ENCODE measurements at places on chromosomes 1 and 21.

GRCh38 chr1:224447251-224447650 lies 12.7 kb upstream of the WDR26 start:
- no peaks in the 10 kb centered on the region for H3K27me3 ChIP-seq
- H3K4me1 ChIP-seq = peaks cover 9% of the 10 kb centered on the region
- no peak overlapping the region for H3K4me3 ChIP-seq

- H3K4me1 ChIP-seq = no peaks in the 10 kb centered on the region
- H3K27me3 ChIP-seq = no peaks in the 10 kb centered on the region
- H3K4me3 ChIP-seq = no peak overlapping the region
- no peak for DNase-seq
- no peaks in the 10 kb centered on the region for H3K36me3 ChIP-seq
Observed at GRCh38 chr1:245108246-245108645, 46.5 kb upstream of the KIF26B start.

GRCh38 chr1:152580433-152580832 lies at the start of gene LCE3D:
LCE3D (minus strand) TSS chr1:152580516; CDS start chr1:152579936, 580 bp downstream.
- no peak within 1 kb of the TSS for H3K27ac ChIP-seq
- DNase-seq = no peak
- no peaks in the 10 kb centered on the region for H3K36me3 ChIP-seq
- H3K4me3 ChIP-seq = no peak within 1 kb of the TSS
- peaks cover 2% of the 10 kb centered on the region for H3K4me1 ChIP-seq

DNA sequence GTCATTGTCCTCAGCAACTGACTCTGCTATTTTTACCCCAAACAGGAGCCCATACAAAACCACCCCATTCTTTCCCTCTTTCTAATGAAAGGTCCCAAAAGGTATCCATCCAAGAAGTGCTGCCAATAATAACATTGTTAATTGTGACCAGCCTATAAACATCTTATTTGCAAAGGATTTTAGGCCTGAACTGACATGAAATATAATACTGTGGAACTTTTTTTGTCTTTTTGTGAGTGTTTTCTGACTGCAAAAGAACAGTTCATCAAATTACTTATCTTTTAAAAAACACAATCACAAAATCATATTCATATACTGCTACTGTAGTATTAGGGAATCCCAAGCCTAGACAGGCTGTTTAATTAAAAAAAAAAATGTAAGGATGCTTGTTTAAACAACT lies 3.4 kb downstream of the PIGM start:
- peaks cover 8% of the 10 kb centered on the region for H3K36me3 ChIP-seq
- peaks cover 8% of the 10 kb centered on the region for H3K27me3 ChIP-seq
- H3K4me3 ChIP-seq = no peak overlapping the region
- H3K4me1 ChIP-seq = peaks cover 28% of the 10 kb centered on the region
- no peak for DNase-seq

GRCh38 chr1:111227851-111228747 lies 586 bp downstream of the CHI3L2 start:
- peaks cover 66% of the 10 kb centered on the region for H3K4me1 ChIP-seq
- peak overlapping the region; percentile 36 for H3K4me3 ChIP-seq
- H3K27ac ChIP-seq = peak overlapping the region; percentile 87
